ENCODE measurements at places on chromosomes 2 and 18.

- no peak for DNase-seq
Measured at GRCh38 chr18:35673682-35674081, 92.1 kb downstream of the GALNT1 start.

DNA sequence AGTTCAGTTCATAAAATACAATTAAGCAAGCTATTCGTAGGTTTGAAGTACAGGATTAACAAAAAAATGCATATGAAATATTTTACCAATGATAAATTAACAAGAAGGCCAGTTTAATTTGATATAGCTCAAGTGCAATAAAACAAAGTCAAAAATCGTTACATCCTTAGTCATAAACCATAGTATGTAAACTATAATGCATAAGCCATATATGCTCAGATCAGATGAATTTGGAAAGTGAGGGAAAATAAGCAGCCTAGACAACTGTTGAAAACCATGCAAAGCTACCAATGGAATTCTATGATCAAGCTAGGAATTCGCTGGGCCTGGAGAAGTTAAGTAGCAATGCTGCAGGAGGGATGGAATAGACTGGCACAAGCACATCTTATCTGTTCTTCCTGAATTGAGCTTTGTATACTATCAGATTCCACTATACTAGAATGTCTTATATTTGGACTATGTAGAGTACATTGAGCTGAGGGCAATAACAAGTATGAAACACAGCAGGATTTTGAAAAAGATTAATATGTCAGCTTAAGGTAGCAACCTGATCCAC is 682.0 kb downstream of the IRS1 start:
- no peak for DNase-seq

GRCh38 chr2:120237491-120237902 is 14.3 kb upstream of the TMEM185B start:
- no peak for DNase-seq

DNA sequence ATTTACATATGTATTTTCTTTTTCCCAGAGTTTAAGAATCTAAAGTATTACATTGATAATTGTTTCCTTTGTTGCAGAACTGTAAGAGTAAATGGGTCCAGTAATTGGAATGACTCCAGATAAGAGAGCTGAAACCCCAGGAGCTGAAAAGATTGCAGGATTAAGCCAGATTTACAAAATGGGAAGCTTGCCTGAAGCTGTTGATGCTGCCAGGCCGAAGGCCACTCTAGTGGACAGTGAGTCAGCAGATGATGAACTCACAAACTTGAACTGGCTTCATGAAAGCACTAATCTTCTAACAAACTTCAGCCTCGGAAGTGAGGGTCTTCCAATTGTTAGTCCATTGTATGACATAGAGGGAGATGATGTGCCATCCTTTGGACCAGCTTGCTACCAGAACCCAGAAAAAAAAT is 183.8 kb upstream of the STON1 start:
- peak; percentile 51 for DNase-seq

DNA sequence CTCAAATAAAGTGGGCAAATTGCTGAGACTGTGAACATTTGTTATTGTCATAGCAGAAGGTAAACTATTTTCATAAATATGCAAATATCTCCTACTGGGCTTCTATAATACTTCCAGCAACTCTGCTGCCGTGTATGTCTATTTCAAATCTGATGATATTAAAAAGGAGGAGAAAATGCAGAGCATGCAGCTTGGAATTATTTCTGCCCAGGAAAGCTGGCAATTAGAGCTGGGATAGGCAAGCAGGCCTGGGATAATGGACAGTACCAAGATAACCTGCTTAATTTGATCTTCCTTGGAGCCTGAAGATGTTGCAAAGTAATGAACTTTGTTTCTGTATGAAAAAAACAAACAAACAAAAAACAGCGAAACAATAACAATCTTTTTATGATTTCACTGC is 72.8 kb downstream of the HNMT start:
- DNase-seq: no peak

GRCh38 chr18:43735570-43735969 is 458.3 kb upstream of the SYT4 start:
- no peak for DNase-seq

DNA sequence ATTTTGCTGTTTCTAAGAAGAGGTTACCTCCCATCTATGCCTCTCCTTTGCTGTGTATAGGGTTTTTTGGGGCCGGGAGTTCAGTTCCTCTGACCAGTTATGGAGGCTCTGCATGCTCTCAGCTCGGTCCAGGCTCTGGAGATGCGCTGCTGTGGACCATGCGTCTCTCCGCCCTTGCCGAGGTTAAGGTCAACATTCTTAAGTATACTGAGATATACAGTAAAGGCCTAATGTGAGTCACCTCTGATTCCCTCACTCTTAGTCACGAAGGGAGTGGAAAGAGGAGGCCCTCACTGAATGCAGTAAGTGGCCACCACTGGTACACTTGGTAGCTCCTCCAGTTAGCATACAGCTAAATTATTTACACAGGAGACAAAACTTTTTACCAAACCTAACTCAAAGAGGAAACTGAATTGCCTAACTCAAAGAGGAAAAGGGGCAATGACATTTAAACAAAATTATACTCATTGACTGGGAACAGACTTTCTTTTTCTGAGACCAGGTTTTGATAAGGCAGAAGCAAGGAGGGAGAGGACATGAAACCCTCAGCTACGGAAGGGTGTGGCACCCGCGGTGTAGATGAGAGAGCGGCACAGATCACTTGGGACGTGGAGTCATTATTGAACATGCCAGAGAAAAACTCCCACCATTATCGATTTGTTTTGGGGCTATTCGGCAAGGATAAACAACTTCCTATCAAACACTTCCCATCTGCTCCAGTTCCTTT is 98.7 kb downstream of the COPS8 start:
- DNase-seq: no peak

DNA sequence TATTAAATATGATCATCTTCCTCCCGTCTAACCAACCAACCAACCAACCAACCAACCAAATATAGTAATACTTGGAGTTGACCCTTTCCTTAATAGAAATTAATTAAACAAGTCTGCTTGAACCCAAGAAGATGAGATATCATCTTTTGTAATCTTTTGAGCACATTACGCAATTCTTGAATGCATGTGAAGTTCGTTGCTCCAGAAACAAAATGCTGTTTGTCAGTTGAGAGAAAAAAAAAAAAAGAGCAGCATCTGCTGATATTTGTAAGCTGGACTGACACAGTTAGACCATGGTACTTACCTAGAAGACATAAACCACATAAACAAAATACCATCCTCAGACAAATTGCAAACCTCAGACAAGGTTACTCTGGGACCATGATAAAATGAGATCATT is 9.2 kb upstream of the SERPINB2 start:
- no peak for DNase-seq

DNA sequence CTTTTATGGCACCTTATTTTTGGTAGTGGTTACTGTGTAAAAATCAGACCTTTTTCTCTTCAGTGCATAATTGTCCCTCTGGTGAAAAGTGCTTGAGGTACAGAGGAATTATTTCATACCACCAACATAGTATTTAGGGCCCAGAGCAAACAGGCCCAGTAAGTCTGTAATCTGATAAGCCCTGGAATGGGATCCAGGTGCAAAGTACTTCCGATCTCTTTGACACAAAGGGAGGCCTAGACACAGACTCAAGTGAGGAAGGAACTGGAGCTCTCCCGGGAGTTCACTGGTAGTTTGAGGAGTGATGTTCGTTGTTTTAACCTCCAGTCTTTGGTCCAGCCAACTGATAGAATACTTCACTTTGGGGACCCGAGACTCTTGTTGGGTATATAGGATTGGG is 57.4 kb downstream of the RAB31 start:
- DNase-seq: no peak

DNA sequence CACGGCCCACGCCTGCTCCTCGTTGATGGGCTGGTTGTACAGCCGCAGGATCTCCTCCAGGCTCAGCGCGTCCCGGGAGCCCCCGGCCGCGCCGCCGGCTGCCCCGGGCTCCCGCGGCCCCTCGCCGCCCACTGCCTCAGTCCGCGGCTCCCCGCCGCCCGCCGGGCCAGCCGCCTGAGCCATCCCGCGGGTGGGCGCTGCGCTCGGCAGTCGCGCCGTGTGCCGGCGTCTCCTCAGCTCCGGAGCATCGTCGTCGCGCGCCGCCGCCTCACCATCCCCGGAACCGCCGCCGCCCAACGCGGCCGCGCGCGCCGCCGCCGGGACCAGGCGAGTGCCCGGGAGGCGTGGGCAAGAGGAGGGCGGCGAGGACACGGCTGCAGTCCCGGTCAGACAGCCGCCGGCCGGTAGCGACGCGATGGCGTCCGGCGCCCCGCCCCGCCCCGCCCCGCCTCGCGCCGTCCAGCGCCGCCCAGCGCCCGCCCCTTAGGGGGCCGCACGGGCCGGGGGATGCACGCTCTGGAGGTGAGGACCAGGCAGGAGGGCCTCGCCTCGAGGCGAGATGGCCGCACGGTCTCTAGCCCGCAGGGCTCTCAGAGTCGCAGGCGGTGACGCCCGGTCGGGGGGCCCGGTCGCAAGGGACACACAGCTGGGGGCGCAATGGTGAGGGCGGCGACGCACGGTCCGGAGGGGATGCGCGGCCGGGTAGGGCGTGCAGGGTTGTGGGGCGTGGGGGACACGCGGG is at the start of gene SPIRE1:
SPIRE1 (minus strand) TSS at position 424 of the 742 bp plus-strand sequence; CDS start at position 183, 241 bp downstream.
- peak; percentile 62 for DNase-seq

- DNase-seq: no peak
Measured at GRCh38 chr2:1972011-1972410, 227.7 kb upstream of the PXDN start.

DNA sequence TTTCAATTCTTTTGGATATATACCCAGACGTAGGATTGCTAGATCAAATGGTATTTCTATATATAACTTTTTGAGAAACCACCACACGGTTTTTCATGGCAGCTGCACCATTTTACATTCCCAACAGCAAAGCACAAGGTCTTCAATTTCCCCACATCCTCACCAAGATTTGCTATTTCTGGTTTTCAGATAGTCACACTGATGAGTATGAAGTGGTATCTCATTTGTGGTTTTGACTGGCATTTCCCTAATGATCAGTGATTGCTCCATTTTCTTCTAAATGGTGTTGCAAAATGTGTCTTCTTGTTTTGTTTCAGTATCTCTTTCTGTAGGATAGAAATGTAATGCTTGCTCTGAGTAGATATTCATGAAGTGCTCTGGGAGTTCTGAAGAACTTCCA is 52.0 kb downstream of the ANKRD44 start:
- DNase-seq: no peak

DNA sequence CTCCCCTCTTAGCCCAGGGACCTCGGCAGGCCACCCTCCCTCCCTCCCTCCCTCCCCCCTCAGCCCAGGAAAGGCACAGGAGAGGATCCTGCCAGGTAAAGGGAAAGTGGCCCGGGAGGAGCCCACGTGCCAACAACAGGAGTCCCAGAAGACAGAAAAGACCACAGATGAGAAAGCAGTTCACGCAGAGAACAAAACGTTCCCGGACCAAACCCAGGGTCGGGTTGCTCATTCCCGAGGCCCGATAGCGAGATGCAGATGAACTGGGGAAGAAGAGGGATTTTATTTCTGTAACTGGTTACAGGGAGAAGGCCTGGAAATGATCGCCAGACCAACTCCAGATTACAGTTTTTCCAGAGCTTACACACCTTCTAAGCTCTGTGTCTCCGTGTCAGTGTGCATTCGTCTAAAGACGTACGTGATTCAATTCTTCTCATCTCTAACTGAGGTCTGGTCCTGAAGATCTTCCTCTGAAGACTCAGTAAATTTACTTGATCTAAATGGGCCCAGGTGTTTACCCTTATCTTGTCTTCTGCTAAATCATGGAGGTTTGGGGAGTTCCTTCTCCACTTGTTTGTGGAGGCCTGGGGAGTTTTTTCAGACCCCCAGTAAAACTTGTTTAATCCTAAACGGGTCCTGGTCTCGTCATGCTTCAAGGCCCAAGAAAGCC is 807 bp upstream of the NEU4 start:
- no peak for DNase-seq

GRCh38 chr2:25286025-25286400 is 55.7 kb downstream of the DNMT3A start:
- no peak for DNase-seq

DNA sequence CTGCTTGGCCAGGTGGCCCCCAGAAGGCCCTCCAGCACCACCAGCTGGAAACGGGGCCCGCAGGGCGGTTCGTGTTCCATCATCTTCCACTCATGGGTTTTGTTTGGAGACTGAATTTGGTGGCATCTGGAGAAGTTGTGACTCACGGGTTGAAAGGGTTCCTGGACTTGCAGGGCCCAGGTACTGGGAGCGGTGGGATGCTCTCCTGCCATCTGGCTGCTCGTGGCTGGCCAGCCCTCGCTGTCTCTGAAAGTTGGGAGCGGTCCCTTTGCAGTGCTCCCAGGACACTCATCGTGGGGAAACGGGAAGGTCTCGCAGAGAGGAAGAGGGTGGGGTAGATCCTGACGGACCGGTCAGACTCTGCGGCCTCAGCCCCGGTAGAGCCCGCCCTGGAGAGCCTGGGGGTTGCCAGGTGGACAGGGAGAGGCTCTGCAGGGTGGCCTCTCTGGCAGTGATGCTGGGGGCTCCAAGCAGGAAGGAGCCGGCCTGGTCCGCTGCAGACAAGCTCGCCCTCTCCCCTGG is 47.5 kb downstream of the TWIST2 start:
- DNase-seq: no peak

- DNase-seq: no peak
Measured at GRCh38 chr2:222713002-222713401, 41.5 kb downstream of the MOGAT1 start.

- no peak for DNase-seq
Measured at GRCh38 chr2:237637429-237638135, 10.2 kb downstream of the LRRFIP1 start.

DNA sequence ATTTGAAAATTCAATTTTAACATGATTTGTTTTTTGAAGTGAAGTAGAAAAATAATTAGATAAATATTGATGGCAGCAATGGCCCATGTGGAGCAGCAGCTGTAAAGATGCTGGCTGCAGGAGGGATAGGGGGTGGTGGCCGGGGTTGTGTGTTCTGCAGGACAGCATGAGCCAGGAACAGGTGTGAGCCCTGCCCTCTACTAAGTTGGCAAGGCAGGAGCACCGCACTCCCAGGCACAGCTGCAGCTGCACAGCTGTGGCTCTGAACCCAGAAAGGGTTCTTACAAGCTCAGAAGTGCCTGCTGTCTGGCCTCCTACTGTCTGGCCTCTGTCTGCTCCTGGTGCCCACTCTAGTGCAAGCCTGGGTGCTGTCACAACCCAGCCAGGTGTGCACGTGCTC is 10.0 kb upstream of the DUSP19 start:
- DNase-seq: no peak

DNA sequence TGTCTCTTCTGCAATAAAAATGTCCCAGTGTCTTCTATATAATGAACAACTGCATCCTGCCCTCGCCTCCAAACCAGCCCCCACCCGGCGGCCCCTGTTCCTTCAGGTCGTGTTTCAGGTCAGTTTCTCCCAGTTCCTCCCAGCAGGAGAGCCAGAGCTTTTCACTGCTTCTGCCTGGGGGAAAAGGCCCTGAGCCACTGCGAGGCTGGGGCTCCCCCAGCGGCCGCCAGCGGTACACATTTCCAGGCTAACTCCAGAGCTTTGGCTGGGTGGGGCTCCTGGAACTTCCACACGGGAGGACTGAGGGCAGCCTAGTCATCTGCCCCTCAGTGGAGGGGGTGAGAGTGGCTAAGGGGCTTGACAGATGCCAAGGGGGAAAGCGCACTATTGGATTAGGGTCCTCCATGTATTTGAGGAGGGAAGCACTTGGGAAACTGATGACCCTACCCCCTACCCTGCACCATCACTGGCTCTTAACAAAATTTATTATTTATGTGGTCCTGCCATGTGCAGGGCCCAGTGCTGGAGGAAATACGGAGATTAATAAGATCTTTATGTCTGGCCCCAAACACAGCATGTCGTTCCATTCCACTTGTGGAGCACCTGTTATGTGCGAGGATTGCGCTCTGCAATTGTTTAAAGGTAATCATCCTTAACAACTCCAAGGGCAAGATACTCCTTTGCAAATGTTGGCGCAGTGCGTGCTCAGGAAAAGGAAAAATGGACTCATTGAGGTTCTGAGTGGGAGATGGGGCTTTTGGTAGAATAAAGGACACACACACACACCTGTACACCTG is 17.3 kb upstream of the CYS1 start:
- DNase-seq: peak; percentile 64
